ENCODE measurements at places on chromosomes 1 and 21.

DNA sequence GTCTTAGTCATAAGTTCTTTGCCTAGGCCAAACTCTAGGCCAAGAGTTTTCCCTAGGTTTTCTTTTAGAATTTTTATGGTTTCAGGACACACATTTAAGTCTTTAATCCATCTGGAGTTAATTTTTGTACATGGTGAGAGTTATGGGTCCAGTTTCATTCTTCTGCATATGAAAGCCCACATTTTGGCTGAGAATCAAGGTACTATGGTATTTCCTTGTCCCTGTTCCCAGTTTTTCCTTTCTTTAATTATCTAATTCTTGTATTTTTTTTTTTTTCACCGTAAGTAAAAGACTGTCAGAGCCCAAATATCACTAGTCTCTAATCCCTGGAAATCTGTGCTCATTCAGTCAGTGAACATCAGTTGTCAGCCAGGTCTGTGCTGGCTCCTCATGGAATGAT, 105.4 kb downstream of the MAP3K21 start:
- DNase-seq = no peak

GRCh38 chr1:150551051-150551783, 2.0 kb downstream of the ADAMTSL4 start:
- DNase-seq = no peak

GRCh38 chr1:246492611-246493245, 14.4 kb downstream of the SMYD3 start:
- peak; percentile 61 for DNase-seq

DNA sequence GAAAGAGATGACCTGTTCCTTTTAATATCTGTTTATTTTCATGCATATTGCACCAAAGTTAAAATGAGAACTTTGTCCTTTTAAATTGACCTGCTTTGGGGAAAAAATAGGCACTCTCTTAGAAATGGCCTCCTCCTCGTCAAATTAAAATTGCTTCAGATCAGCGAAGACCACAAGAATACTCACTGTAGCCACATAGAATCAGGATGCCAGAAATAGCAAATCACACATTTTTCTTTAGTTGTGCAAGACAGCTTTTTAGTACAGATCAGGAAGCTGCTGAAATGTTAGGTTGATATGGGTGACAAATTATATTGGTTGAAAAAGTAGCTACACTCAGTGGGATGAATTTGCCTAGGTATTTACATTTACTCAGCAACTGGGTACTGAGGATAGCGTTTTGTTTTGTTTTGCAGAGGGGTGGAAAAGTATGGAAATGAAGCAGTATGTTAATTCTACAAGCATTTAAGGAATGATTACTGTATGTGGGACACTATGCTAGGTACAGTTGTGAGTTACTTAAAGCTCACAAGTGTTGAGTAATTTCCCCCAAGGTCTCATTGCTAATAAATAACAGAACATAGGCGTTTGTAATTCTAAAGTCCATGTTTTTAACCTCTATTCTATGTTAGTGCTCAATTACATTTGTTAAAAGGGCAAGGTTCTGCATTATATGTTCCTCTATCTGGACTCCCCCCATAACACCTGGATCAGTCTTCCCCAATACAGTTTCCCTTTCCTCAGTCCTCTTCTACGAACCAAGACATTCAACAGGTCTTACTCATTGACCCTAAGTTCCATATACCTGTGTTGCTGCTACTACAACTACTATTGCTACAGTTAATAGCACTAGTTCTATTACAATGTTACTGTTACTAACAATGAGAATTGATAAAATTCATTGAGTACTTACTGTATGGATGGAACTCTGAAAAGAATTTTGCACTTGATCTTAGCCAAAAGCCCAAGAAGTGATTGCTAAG, 99.4 kb upstream of the S1PR1 start:
- DNase-seq = no peak

DNA sequence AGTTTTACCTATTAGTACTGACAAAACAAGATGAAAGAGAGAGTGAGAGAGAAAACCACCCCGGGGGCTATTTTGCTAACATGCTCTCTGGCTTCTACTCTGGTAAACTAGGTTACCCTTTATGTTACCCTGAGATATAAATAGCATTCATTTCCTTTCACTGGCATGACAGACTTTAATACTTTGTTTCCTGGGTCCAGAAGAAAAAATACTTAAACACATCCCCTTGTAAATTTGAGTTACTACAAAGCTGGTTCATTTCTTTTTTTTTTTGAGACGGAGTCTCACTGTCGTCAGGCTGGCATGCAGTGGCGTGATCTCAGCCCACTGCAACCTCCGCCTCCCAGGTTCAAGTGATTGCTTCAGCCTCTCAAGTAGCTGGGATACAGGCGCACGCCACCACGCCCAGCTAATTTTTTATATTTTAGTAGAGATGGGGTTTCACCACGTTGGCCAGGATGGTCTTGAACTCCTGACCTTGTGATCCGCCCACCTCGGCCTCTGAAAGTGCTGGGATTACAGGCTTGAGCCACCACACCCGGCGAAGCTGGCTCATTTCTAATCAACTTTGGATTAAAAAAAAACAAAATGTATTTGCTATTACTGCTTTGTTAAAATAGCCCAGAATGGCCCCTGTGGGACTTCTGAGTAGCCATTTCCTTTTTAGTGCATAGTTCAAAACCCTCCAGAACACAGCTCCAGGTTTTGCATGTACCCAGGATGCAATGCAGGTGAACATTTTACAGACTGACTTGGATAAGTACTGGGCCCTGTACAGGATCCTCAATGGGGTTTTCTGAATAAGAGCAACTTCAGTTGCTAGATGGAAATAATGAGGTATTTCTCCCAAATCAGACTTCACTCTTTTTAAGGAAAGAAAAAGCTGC, 20.6 kb downstream of the INPP5B start:
- no peak for DNase-seq

DNA sequence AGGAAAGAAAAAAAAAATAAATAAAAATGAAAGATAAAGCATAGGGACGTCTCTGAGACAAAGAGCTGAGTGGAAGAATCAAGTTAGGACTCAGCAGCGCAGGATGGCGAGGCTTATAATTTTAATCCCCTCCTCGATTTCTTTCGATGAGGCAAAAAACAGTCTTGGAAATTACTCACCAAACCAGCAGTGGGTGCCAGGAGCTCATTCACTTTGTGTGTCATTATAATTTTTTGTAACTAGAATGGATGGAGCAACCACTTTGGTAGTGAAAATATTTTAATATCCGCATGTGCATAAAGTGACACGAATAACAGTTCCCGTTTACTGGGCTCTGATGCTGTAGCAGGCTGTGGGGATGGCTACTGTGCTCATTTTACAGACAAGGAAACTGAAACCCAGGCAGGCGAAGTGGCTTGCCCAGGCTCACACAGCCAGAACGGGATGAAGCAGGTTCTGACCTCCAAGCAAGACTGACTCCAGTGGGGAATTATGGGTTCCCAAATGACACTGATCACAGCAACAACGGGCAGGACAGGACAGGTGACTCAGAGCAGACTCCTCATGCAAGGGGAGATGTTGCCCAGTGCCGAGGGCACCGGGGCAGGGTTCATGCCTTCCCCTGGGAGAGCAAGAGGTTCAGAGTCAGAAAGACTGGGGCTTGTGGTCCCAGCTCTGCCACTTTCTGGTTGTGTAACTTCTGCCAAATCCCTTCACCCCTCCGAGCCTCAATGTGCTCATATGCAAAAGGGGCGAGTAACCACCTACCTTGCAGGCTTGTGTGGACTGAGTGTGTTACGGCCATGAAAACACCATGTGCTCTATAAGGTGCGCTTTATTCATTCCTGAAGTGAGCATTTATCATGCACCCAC, 63.6 kb downstream of the RUNX3 start:
- no peak for DNase-seq

DNA sequence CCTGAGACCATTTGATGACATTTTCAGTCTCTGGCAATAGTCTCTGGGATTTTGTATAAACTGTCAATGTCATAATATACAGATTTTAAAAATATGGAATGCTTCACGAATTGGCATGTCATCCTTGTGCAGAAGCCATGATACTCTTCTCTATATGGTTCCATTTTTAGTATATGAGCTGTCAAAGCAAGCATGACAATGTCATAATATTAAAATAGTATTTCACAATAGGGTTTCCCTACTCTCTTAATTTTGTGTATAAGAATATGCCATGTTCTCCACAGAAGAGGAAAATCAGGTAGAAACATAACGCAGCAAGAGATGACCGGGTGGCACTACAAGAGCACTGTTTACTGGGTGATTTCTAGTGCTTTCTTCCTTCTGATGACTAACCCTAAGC, 8.3 kb upstream of the DIPK1A start:
- DNase-seq = no peak

DNA sequence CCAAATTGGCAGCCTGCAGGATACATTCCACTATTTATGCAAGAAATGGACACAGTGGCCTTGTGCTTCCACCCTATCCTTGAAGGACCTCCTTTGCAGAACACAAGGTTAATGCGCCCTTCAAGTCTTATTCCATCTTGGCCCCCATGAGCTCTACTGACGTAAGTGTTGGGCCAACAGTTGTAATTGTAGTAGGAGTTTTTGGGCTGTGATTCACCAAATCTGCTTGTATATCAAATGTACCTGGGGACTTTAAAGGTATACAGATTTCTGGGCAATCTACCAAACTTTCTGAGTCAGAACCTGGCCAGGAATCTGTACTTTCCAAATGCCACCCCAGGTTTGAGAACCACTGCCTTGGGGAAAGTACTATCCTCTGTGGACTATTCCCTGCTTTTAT, 100.9 kb upstream of the MARK1 start:
- DNase-seq = no peak

GRCh38 chr1:43818691-43819090, 111.4 kb downstream of the ST3GAL3 start:
- no peak for DNase-seq

DNA sequence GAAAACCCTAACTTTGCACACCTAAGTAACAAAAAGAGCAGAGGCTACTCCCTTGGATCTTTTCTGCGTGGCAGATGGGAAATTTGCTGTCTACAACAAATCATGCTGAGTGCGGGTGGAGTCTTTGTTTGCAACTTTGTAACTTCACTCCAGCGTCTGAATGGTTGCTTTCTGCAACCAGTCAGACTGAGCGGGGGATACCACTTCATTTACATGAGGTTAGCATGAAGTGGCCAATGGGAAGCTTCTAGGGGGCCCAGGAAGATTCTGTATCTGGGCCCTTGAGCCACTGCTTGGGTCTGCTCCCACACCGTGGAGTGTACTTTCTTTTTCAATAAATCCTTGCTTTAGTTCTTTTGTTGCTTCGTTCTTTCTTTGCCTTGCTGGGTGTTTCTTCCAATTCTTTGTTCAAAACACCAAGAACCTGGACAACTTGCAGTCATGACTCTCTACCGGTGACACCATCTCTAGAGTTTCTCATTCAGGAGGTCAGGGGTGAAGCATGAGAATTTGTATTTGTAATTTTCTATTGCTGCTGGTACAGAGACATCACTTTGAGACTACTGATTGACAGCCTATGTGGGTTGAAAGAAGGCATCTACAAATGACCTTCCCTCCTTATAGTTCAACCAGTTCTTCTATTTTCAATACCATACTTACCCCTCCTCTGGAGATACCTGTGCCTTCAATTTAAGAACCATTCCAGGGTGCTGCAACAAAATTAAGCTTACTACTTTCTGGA, 55.8 kb upstream of the RC3H1 start:
- DNase-seq = no peak

GRCh38 chr1:95339377-95339776, 105.4 kb downstream of the RWDD3 start:
- no peak for DNase-seq

- no peak for DNase-seq
These were observed 187.7 kb upstream of the SGIP1 start for GRCh38 chr1:66346057-66346795.

DNA sequence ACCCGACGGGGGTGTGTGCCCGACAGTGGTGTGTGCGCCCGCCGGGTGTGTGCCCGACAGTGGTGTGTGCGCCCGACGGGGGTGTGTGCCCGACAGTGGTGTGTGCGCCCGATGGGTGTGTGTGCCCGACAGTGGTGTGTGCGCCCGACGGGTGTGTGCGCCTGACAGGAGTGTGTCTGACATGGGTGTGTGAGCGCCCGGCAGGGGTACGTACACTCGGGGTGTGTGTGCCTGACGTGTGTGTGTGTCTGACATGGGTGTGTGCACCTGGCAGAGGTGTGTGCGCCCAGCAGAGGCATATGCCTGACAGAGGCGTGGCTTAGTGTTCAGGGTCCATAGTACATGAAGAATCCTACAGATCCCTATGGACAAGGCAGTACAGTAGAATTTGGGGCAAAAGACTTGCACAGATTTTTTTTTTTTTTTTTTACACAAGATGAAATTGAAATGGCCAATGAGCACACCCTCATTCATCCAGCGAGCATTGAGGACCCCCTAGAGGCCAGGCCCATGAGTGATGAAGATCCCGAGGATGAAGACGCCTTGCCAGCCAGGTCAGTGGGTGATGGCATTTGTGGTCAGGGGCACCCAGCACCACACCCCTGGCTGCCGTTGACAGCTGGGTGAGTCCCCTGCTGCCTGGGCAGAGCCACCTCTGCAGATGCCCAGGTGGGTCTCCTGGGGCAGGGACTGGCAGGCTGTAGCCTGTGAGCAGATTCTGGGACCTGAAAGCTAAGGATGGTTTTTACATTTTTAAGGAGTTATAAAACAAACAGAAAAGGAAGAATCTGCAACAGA, 60.1 kb downstream of the ADARB1 start:
- no peak for DNase-seq

- DNase-seq = no peak
These were observed 44.0 kb upstream of the LRP8 start for GRCh38 chr1:53371851-53372250.

DNA sequence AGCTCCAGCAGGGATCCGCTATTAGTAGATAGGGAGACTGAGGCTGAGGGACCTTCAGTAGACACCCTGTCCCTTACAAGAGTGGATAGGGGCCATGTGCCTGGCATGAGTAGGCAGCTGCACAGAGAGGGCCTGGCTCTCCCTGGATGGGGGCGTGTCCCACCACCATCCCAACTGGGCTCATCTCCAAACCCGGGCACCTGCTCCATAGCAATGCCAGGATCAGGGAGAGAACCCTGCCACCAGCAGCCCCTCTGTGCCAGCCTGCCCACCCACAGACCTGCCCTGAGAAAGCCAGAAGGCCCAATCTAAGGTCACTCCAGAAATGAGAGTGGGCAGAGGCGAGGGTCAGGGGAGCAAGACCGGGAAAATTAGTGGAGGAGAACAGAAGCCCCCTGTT, 121.3 kb downstream of the GRIK3 start:
- no peak for DNase-seq

GRCh38 chr1:98322966-98323365, 338.6 kb upstream of the SNX7 start:
- DNase-seq = no peak

DNA sequence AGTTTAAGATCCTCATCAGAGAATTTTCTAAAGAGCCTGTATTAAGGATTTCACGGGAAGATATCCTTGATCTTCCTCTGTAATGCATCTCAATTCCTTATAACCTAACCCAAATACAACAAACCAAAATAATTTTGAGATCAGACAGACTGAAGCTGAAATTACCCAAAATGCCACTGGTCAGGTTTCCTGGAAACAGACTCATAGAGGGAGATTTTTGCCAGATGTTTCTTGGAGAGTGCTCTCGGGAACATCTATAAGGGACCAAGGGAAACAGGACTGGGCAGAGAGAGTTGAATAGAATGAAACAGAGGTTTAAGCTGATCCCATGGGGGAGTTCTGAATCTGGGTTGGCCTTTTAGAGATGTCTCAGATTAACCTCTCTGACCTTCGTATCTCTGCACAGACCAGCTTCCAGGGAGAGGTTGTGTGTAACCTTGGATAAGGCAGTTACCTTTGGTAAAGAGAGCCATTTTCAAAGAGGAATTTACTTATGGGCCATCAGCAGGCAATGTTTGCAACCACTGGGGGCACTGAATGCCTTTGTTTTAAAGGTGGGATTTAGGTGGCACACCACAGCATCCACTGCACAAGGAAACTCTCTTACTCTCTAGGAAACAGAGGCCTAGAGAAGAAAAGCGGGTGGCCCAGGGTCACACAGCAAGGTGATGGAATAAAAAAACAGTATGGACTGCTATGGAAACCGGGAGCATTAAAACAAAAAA, 130.8 kb upstream of the SGIP1 start:
- DNase-seq = no peak
